Stimulated activated CD4-positive, alpha-beta T cell treated with anti-CD3 and anti-CD28 coated beads, Interleukin-4, amount 100 ng/mL, for 24 hours (primary cell): ENCODE measurements at places on chromosomes 6 and 20.

GRCh38 chr20:62195075-62195405, 12.2 kb downstream of the MTG2 start:
- DNase-seq, result no peak

GRCh38 chr6:119261944-119262284, 87.6 kb downstream of the MAN1A1 start:
- DNase-seq, result no peak

DNA sequence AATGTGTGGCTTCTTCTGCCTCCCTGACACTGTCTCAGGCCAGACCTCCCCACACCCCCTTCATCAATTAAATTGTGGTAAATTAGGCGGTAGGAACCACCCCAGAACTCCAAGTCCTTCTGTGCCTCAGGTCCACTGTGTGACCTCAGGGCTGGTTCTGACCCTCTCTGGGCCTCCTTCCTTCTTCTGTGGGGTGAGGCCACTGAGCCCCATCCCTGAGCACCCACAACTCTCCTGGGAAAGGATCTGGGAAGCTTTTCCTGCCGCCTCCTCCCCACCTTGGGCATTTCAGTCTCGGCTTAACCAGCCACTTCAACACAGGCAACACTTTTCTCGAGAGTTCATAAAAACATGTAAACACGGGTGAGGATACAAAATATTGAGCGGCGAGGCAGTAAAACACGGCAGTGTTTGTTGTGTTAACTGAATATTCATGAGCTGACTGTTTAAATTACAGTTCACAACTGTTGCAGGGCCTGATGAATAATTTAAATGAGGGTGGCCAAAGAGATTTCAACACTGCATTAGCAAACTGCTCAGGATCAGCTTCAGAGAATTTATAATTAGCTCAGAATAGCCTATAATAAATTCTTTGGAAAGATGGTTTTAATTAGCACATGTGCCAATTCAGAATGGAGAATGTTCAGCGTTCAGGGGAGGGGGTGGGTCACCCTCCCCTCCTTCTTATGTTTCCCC, 112.1 kb downstream of the TOX2 start:
- DNase-seq, result no peak

- DNase-seq, result no peak
These were observed 14.7 kb downstream of the DPPA5 start for GRCh38 chr6:73339340-73339739.

DNA sequence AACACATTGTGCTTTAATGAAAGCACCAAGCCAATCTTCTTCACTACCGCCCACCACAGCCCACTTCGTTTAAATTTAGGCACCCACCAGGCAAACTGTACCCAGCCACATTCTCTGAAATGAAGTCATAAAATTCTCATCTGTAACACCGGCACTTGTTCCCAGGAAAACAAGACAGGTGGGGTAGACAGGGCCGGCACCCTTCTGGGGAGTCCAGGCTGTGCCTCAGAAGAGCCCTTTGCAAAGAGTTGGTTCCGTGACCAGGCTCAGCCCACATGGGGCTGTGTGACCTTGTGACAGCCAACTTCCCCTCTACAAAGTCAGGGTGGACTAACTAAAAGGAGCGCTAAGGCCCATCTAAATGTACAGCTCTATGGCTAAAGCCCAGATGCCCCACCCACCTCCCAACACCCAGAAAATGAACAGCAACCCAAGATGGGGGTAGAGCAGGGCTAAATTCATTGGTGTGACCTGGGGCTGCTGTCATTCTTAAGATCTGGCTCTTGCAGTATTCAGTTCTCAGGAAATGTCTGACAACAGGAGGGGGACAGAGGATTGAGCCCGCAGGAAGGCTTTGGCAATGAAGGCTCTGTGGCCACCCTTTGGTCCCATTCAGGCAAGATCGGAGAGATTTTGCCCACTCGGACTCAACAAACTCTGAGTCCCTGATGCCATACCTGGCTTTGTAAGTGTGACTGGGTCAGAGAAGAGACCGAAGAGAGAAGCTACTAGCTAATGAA, 56.7 kb downstream of the TRERF1 start:
- DNase-seq, result no peak
